ENCODE measurements at places on chromosomes 1 and 21.

DNA sequence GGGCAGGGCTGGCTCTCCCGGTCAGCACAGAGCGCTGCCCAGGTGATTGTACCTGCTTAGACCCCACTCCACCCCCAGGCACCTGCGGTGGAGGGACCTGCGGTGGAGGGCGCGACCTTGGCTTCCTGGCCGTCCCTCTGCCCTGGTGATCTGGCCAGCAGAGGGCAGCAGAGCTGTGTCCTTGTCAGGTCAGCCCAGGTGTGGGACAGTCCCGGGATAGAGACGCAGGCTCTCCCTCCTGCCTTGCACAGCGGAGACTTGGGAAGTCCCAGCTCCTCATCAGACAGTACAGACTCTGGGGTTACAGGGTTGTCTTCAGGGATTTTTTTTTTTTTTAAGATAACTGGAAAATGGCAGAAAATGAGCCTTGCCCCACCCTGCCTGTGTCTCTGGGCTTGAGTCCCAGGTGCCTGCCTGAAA lies 10.0 kb downstream of the SLX9 start:
- DNase-seq, result peak; percentile 77

DNA sequence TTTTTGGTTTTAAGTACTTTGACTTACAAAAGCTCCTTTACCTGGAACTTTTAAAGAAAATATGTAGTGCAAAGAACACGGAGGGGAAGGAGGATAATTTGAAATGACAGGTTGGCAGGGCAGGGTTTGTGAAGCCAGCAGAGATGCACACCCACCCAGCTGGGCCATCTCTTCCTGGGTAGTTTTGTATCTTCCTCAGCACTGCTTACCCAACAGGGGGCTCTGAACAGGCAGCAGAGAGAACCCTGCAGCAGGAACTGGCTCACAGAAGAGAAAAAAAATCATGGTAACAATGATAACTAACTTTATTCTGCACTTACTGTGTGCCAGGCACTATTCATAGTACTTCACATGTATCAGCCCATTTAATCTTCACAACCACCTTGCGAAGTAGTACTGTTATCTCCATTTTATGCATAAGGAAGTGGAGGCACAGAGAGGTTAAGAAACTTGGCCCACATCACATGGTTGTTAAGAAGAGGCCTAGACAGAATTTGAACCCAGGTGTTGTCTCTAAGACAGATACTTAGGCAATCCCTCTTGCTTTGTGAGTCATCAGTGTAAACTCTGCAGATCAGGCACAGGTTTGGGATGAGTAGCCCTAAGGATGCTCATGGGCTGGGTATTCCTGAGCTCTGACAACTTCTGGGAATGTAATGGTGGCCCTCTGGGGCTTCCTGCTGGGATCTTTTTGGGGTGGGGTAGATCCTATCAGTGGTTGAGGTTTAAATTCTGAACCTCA lies 60.8 kb downstream of the ELK4 start:
- DNase-seq, result no peak

DNA sequence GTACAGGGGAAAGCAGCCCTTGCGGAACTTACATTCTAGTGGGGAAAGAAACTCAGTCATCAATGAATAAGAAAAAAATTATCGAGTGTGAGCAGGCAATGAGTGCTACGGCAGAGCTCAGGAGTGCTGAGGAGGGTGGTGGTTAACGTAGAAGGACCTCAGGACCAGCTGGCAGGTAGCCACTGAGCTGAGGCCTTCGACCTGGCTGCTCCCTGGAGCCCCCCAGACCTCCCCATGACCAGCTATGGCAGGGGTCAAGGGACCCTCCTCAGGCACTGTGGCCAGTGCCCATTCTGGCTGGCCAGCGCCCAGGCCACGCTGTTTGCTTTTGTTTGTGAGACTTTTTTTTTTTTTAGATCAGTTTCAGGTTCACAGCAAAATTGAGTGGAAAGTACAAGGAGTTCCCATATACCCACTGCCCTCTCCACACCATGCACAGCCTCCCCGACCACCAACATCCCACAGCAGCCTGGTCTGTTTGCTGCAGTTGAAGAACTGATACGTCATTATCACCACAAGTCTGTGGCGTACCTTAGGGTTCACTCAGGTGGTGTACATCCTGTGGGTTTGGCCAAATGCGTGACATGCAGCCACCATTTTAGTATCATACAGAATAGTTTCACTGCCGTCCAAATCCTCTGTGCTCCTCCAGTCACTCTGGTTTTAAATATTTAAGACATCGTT lies 11.8 kb upstream of the TTC22 start:
- DNase-seq, result no peak

DNA sequence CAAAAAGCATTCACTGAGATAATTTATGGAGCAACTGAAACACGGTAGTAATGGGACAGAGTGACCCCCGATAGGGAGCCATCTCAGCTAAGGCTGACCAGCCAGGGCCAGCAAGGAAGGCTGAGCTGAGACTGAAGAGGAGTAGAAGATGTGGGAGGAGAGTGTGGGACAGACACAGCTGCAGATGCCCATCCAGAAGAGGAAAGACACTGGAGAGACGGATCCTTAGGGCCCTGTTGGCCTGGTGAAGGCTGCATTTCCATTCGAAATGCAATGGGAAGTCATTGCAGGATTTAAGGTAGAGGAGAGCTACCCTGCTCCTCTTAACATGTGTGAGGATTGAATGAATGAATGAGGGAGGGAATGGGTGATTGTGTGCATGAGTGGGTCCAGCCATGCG lies 44.0 kb upstream of the LRP8 start:
- DNase-seq, result no peak

DNA sequence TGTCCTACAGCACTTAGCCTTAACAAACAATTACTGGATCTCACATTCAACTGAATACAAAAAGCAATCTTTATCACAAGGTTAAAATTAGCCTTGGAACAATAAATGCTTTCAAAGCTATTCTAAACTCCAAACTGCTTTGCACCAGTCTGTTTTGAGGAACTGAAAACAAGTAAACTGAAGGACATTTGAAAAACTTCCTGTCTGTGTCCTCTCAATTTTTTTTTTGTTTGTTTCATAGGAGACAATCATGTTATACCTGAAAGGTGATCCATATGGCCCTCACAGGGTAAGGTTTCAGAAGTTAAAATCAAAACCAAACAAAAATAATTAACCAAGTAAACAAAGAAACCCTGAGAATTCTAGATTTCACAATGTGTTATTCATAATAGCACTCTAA lies 459.1 kb downstream of the DPYD start:
- DNase-seq, result no peak

DNA sequence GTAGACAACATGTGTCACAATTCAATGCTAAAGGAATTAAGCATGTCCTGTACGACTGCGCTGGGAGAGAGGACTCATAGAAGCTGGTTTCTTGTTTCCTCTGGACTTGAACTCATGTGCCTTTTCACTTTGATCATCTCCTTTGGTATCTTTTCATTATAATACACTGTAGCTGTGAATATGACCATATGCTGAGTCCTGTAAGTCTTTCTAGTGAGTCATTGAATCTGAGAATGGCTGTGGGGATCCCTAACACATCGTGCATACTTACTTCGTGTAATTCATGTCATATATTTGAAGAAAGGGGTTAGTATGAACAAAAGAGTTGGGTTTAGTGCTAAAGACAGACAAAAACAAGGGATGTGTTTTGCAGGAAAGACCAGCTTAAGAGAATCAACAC lies 148.1 kb upstream of the RUNX1 start:
- no peak for DNase-seq

- DNase-seq, result no peak
Observed at GRCh38 chr1:161069731-161070270, at the start of gene ARHGAP30. TSS of gene ARHGAP30 (minus strand) at chr1:161069891. CDS start at chr1:161069624, 267 bp downstream.

DNA sequence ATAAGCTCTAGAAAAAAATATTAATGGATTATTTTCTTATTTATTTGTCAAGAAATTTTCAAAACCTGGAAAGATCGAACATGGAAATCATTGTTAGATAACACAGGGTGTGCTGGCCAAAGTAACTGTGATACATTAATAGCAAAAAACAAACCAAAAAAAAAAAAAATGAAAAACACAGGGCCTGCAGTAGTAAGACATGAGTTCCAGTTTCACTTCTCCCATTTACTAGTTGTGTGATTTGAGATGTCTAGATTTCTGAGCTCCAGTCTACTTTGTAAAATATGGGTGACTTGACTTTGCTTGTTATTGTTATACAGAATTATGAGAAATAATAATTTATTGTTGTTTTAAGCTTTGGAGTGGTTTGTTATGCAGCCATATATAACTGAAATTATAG lies 13.6 kb downstream of the FAM177B start:
- DNase-seq, result no peak

GRCh38 chr1:15837931-15838330 lies 9.6 kb upstream of the SPEN start:
- no peak for DNase-seq

DNA sequence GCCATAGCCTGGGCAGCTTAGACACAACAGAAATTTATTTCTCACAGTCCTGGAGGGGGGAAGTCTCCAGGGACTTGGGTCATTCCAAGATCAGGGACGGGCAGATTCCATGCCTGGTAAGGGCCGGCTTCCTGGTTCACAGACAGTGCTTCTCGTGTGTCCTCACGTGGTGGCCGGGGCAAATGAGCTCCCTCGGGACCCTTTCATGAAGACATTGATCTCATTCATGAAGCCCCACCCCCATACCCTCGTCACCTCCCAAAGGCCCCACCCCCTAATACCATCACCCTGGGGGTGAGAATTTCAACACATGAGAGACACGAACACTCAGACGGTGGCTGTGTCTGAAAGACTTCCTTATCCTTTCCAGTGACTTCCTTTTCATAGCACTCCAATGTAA lies 51.5 kb downstream of the ACOT7 start:
- DNase-seq, result peak; percentile 30

GRCh38 chr1:119250299-119250698 lies 109.8 kb upstream of the WARS2 start:
- no peak for DNase-seq

DNA sequence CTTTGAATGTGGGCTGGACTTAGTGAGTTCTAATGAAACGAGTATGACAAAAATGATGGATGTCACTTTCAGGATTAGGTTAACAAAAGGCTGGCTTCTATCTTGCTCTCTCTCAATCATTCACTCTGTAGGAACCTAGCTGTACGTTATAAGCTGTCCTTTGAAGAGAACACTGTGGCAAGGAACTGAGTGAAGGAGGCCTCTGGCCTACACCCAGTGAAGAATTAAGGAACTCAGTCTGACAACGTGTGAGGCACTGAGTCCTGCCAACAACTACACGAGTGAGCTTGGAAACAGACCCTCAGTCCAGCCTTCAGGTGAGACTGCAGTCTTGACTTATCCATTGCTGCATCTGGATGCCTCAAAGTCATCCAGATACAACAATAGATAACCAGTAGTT lies 3.3 kb upstream of the DNTTIP2 start:
- DNase-seq, result no peak

GRCh38 chr1:170661646-170662411 lies 2.1 kb upstream of the PRRX1 start:
- peak; percentile 39 for DNase-seq

DNA sequence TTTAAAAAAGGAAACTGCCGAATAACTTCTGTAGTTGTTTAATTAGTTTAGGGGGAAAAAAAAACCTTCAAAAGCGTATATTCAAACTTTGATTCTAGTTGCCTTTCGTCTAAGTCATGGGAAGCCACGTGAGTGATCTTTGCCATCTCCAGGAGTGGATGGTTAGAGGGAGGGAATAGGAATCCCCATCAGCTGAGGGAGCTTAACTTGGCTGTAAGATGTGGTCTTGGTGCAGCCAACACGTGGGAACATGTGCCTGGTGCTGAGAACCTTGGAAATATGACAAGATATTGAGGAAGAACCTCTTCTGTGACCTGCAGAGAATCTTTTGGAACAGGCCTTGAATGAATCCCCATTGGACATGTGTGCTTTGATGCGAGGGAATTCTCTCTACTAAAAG lies 1.7 kb downstream of the BACE2 start:
- no peak for DNase-seq

- DNase-seq, result no peak
Observed at GRCh38 chr1:227424953-227425352, 106.7 kb upstream of the CDC42BPA start.

DNA sequence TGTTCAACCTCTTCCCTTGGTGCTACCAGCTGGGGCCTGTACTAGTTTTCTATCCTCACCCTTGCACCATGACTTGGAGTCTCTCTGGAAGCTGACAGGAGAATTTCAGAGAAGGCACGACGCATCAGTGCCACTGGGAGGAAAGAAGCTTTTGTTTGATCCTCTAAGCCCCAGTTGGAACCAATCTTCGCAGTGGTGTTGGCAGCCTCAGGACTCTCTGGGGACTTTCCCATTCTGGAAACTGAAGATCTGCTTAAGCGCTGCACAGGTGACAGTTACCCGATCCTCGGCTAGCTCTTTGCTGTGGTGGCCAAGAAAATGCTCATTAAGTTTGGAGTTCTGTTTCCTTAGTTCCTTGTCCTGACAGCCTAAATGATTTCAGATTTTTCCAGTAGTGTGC lies 222.3 kb downstream of the RHOU start:
- no peak for DNase-seq

- DNase-seq, result peak; percentile 42
Observed at GRCh38 chr1:53073868-53074311, 11.9 kb downstream of the PODN start.

- peak; percentile 88 for DNase-seq
Observed at GRCh38 chr1:212118167-212118871, 82.8 kb downstream of the DTL start.

- no peak for DNase-seq
Observed at GRCh38 chr1:236733653-236734052, 47.4 kb downstream of the ACTN2 start.

DNA sequence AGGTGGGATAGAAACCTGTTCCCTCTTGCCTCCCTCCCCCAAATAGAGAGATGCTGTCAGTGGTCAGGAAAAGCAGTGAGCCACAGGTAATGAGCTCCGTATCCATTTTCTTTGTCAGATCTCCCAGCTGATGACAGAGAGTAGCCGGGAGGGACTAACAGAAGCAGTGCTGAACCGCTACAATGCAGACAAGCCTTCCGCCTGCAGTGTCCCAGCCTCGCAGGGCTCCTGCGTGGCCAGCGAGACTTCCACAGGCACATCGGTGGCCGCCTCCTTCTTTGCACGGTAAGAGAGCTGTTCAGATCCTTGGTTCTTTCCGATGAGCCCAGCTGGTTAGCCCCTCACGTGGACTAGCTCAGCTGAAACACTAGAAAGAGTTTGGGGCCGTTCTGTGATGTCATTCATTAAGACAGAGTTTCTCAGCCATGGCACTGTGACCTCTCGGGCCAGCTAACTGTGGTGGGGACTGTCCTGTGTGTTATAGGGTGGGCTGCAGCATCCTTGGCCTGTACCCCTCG lies 264.7 kb downstream of the KIF26B start:
- no peak for DNase-seq

DNA sequence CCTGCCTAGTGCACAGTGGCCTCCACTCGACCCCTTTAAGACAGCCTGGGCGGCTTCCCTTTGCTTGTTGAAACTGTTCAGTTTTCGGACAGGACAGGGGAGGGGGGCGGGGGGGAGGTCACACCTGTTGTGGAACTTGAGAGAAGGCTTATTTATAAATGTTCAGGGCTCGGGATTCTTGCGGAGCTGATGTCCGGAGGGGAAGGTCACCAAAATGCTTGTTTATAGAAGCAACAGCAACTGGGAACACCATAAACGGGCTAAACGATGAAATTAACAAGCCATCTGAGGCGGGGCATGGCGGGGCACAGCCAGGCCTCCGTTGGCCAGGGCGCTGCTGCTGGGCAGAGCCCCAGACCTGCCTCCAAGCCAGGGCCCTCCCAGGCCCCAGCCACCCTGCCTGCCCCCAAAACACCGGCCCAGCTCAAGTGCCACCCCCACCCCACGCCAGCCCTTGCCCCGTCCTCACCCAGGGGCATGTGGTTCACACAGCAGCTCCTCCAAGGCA lies 59.8 kb upstream of the CASZ1 start:
- DNase-seq, result no peak

- no peak for DNase-seq
Observed at GRCh38 chr1:205030241-205030640, 12.8 kb upstream of the CNTN2 start.

- peak; percentile 1 for DNase-seq
Observed at GRCh38 chr1:211133393-211133835, 534 bp downstream of the KCNH1 start.

Data from choroid plexus epithelial cell (primary cell).